ENCODE measurements at places on chromosomes 12 and 14. TPM values are rescaled to one million over a fixed set of nuclear protein-coding genes. Genes with fewer than 3 reads are reported as not detected.

NELL2 gene
- total RNA-seq, result 0.17 TPM

RNF212B gene
- total RNA-seq, result not detected

MANSC4 gene
- total RNA-seq, result not detected

ST8SIA1 gene
- 0.19 TPM for total RNA-seq

COCH gene
- total RNA-seq, result 0.52 TPM

KRT78 gene
- total RNA-seq, result not detected

ASCL1 gene
- not detected for total RNA-seq

GALNT6 gene
- 2.1 TPM for total RNA-seq

WSB2 gene
- total RNA-seq, result 96.4 TPM

TPH2 gene
- not detected for total RNA-seq

SYNDIG1L gene
- not detected for total RNA-seq

TOX4 gene
- 128 TPM for total RNA-seq

ZFP36L1 gene
- 202 TPM for total RNA-seq

ACSS3 gene
- total RNA-seq, result 21.9 TPM

ARHGAP9 gene
- total RNA-seq, result 1.3 TPM

NOXRED1 gene
- 0.26 TPM for total RNA-seq

PRICKLE1 gene
- 2.3 TPM for total RNA-seq

AKAP3 gene
- 0.95 TPM for total RNA-seq

TAS2R50 gene
- total RNA-seq, result 0.29 TPM

PMCH gene
- not detected for total RNA-seq

DNAJC22 gene
- not detected for total RNA-seq

MAPK1IP1L gene
- 57.0 TPM for total RNA-seq

TRPV4 gene
- 0.10 TPM for total RNA-seq

KLRD1 gene
- 0.59 TPM for total RNA-seq

ZNF605 gene
- 6.6 TPM for total RNA-seq

PLBD1 gene
- 6.5 TPM for total RNA-seq
